ENCODE measurements at places on chromosomes 1 and 21. TPM values are rescaled to one million over a fixed set of nuclear protein-coding genes. Genes with fewer than 3 reads are reported as not detected.

DNA sequence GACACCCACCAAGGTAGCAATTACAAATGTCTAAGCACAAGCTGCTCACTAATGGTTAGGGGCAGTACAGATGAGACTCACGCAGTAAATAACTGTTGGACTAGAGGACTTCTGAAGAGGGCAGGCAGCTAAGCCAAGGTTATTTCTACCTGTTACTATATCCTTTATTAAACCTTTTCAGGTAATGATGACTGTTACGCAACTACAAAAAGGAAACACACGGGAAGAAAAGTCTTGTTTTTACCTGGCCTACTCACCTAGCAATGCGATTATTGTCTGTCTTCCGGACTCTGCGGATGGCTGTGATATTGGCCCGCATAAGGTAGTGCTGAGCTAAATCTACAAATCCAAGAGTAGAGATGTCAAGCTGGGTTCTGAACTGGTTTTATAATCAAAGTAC, 17.8 kb upstream of the VHLL start:
- H3K4me3 ChIP-seq = no peak overlapping the region
- H3K4me1 ChIP-seq = no peaks in the 10 kb centered on the region
- peaks cover 66% of the 10 kb centered on the region for H3K36me3 ChIP-seq
- no peak overlapping the region for H3K27ac ChIP-seq

GRCh38 chr1:24896596-24897262, 33.3 kb downstream of the RUNX3 start:
- peaks cover 18% of the 10 kb centered on the region for H3K4me1 ChIP-seq
- H3K4me3 ChIP-seq = no peak overlapping the region
- no peaks in the 10 kb centered on the region for H3K27me3 ChIP-seq
- peaks cover 8% of the 10 kb centered on the region for H3K36me3 ChIP-seq
- no peak for DNase-seq

DNA sequence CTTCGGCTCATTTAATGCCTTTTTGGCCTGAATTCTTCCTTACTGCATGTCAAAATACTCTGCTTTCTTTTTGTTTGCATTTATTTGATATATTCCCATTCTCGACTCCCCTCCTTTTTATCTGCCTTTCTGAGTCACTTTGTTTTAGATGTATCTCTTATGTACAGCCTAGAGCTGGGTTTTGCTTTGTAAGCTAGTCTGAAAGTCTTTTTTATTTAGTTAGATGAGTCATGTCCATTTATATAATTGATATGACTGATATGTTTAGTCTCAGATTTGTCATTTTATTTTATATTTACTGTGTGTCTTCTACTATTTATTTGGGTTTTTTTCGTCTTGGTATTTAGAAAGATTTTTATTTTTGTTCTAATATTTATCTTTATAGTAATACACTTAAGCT, 33.6 kb upstream of the GNG5 start:
- no peaks in the 10 kb centered on the region for H3K36me3 ChIP-seq
- no peaks in the 10 kb centered on the region for H3K27me3 ChIP-seq
- H3K4me3 ChIP-seq = no peak overlapping the region
- no peaks in the 10 kb centered on the region for H3K4me1 ChIP-seq
- no peak overlapping the region for H3K27ac ChIP-seq

GRCh38 chr1:162381383-162381782, at the start of gene C1orf226:
Gene C1orf226 (plus strand): TSS chr1:162381728. CDS start chr1:162381902, 174 bp downstream.
- H3K27me3 ChIP-seq = no peaks in the 10 kb centered on the region
- H3K4me1 ChIP-seq = no peaks in the 10 kb centered on the region
- H3K4me3 ChIP-seq = no peak within 1 kb of the TSS
- no peaks in the 10 kb centered on the region for H3K36me3 ChIP-seq
- no peak for DNase-seq

- no peaks in the 10 kb centered on the region for H3K36me3 ChIP-seq
- no peak for DNase-seq
- H3K4me1 ChIP-seq = no peaks in the 10 kb centered on the region
- no peaks in the 10 kb centered on the region for H3K27me3 ChIP-seq
- no peak overlapping the region for H3K27ac ChIP-seq
These were observed 28.9 kb upstream of the EFCAB14 start for GRCh38 chr1:46747683-46748288.

- no peak overlapping the region for H3K27ac ChIP-seq
- no peak overlapping the region for H3K4me3 ChIP-seq
- no peaks in the 10 kb centered on the region for H3K36me3 ChIP-seq
- peaks cover 8% of the 10 kb centered on the region for H3K4me1 ChIP-seq
- no peak for DNase-seq
These were observed 6.2 kb downstream of the PROX1 start for GRCh38 chr1:213993929-213994328.

DNA sequence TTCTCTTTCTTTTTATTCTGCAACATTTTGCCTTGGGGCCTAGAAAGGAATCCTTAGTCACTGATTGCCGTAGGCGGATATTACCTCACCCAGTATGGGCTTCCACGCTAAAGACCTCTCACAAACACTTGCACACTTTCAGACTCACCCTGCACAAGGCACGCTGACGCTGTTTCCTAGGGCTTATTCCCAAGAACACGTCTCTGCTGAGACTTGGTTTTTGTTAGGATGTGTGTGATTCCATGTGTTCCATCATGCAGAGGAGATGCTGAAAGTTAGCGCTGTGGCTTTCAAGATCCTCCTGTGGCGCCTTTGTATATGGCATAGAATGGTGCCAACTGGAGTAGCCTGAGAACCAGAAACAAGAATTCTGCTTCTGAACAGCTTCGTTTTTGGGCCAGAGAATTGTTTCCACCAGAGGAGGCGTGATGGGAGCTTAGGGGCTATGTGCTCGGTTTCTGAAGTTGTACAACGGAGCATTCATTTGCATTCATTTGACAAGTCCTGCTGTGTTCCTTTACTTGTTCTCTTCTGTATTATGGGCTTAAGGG, 297.0 kb downstream of the DISC1 start:
- no peak overlapping the region for H3K27ac ChIP-seq
- H3K4me3 ChIP-seq = no peak overlapping the region

DNA sequence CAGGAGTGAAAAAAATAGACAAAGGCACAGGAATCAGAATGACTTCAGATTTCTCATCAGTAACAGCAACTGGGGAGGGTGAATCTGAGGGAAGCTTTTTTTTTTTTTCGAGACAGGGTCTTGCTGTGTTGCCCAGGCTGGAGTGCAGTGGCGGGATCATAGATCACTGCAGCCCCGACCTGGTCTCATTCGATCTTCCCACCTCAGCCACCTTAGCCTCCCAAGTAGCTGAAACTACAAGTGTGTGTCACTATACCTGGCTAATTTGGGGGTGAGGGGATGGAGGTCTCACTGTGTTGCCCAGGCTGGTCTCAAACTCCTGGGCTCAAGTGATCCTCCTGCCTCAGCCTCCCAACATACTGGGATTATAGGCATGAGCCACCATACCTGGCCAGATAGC, 10.7 kb downstream of the ARMH1 start:
- no peak for DNase-seq
- no peaks in the 10 kb centered on the region for H3K4me1 ChIP-seq
- no peak overlapping the region for H3K4me3 ChIP-seq
- no peaks in the 10 kb centered on the region for H3K27me3 ChIP-seq

GRCh38 chr1:153397924-153398651, 7.2 kb upstream of the S100A8 start:
- no peak for DNase-seq
- H3K36me3 ChIP-seq = no peaks in the 10 kb centered on the region
- H3K27me3 ChIP-seq = no peaks in the 10 kb centered on the region
- H3K4me3 ChIP-seq = no peak overlapping the region
- no peak overlapping the region for H3K27ac ChIP-seq

- peaks cover 48% of the 10 kb centered on the region for H3K4me1 ChIP-seq
- no peaks in the 10 kb centered on the region for H3K36me3 ChIP-seq
- no peak for DNase-seq
These were observed 771 bp downstream of the ABCD3 start for GRCh38 chr1:94418664-94419655.

DNA sequence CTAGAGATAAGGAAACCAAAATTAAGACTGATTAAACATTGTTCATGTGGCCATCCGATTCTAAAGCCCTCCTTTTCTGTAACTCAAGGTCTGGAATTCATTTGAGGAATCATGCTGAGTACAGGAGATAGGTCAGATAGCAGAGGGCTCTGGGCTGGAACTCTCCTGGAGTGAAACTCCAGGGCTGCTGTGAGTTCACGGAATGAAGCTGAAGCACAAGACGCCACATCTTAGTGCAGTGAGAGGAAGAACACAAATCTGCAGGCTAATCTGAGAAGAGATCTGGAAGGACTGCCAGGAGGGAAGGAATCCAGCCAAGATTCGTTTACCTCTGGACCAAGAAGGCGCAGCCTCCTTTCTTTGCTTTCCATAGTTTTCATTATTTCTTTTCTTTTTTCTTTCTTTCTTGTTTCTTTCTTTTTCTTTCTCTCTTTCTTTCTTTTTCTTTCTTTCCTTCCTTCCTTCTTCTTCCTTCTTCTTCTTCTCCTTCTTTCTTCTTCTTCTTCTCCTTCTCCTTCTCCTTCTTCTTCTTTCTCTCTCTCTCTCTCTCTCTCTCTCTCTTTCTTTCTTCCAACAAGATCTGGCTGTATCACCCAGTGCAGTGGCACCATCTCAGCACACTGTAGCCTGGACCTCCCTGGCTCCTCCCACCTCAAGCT, 74.8 kb upstream of the ATP1B1 start:
- no peaks in the 10 kb centered on the region for H3K36me3 ChIP-seq
- H3K27ac ChIP-seq = no peak overlapping the region
- H3K4me1 ChIP-seq = no peaks in the 10 kb centered on the region
- no peak for DNase-seq
- no peak overlapping the region for H3K4me3 ChIP-seq

DNA sequence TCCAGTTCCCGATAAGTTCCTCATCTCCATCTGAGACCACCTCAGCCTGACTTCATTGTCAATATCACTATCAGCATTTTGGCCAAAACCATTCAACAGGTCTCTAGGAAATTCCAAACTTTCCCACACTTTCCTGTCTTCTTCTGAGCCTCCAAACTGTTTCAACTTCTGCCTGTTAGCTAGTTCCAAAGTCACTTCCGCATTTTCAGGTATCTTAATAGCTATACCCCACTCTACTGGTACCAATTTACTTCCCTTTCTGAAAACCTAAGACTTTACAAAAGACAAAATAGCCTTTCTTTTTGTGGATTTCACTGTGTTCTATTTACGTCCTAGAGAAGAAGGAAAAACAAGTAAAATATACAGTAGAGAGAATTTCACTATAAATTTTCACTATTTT, 147.0 kb upstream of the FMN2 start:
- no peak overlapping the region for H3K4me3 ChIP-seq
- no peaks in the 10 kb centered on the region for H3K4me1 ChIP-seq
- no peaks in the 10 kb centered on the region for H3K36me3 ChIP-seq
- DNase-seq = no peak
- H3K27me3 ChIP-seq = no peaks in the 10 kb centered on the region

DNA sequence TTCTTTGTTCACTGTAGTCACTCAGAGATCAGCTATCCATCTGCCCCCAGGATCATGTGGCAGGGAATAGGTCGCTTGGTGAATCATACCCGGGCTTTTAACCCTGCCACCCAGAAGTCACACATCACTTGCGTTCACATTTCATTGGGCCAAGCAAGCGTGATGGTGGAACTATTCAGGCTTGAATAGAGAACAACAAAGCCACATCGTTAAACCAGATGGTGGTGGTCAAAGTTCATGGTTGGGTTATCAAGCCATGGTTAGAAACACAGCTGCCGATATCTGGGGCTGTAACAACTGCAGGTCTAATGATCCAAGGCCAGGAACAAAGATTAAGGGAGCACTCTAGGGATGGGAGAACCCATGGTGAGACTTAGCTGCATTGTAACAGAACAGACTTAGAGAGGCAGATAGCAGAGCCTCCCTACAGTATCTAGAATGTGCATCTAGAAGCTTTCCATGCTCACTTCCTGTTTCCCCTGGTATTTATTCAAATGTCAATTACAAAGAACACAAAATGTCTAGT, 40.0 kb upstream of the PTPRC start:
- H3K4me3 ChIP-seq = no peak overlapping the region
- peaks cover 57% of the 10 kb centered on the region for H3K4me1 ChIP-seq
- no peak overlapping the region for H3K27ac ChIP-seq
- H3K36me3 ChIP-seq = no peaks in the 10 kb centered on the region

DNA sequence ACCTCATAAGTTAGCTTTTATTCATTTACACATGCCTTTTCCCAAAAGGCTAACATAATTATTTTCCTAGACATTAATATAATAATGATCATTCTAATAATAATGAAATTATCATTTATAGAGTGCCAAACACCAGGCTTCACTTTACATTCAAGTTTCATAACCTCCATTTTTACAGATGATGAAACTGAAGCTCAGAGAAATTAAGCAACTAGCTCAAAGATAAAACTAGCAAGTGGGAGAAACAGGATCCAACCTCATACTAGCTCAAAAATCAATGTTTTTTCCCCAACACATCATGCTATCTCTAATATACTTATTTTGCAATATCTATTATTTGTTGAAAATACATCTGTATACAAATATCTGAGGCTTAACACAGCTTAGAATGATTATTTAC, 14.0 kb downstream of the LPGAT1 start:
- no peak for DNase-seq
- no peaks in the 10 kb centered on the region for H3K4me1 ChIP-seq
- H3K27ac ChIP-seq = no peak overlapping the region
- H3K4me3 ChIP-seq = no peak overlapping the region

DNA sequence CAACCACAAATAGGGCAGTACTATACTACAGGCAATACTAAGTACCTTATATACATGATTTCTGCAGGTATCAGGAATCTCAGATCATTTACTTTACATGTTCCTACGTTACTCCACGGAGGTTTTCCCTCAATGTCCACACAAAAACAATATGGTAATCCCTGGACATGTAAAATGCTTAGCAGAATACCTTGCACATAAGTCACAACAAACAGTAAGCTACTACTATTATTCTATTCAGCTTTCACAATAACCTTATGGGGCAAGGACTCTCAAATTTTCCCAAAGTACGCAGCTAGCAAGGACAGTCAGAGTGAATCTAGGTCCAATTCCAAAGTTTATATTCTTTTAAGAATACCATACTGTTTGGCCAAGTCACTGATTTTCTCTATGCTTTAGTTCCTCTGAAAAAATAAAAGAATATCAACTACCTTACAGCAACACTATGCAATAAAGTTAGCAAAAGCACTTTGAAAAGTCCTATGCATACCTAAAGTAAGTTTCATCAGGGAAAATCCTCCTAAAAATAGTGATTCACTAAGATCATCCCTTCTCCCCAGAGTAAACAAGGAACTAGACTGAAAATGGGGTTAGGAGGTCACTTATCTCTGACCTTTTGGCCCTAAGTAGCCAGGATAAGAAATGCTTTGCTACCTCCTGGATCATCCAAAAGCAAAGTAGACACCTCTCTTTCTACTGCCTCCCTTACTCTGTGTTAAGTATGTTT, 67.4 kb downstream of the LUZP1 start:
- DNase-seq = no peak
- H3K27ac ChIP-seq = peak overlapping the region; percentile 13
- H3K27me3 ChIP-seq = no peaks in the 10 kb centered on the region
- H3K4me1 ChIP-seq = peaks cover 54% of the 10 kb centered on the region

FBXO2 gene
- total RNA-seq = 5.1 TPM

LCE1C gene
- not detected for total RNA-seq

AVPR1B gene
- total RNA-seq = not detected

CYP4A22 gene
- total RNA-seq = not detected

RFX5 gene
- 56.3 TPM for total RNA-seq
